ENCODE measurements at places on chromosomes 12 and 14.
A peak's percentile ranks its signal among the peaks of the same experiment; 100 is the strongest.

GRCh38 chr14:53149668-53150316 lies 3.3 kb downstream of the DDHD1 start:
- no peak for DNase-seq

GRCh38 chr12:52423661-52424500 lies 10.3 kb downstream of the KRT75 start:
- DNase-seq = no peak

GRCh38 chr12:94380507-94380906 lies 79.2 kb downstream of the CEP83 start:
- DNase-seq = no peak

DNA sequence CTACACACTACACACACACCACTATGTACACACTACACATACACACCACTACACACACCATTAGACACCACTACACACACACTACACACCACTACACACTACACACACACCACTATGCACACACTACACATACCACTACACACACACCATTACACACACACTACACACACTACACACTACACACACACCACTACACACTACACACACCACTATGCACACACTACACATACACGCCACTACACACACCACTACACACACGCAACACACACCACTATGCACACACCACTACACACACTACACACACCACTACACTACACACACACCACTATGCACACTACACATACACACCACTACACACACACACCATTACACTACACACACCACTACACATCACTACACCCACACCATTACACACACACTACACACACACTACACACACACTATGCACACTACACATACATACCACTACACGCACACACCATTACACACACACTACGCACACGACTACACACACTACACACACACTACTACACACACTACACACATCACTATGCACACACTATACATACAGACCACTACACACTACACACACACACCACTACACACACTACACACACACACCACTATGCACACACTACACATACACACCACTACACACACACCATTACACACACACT lies 13.6 kb downstream of the NOC4L start:
- DNase-seq = no peak

GRCh38 chr14:71175491-71175890 lies 268.2 kb downstream of the PCNX1 start:
- DNase-seq = no peak

DNA sequence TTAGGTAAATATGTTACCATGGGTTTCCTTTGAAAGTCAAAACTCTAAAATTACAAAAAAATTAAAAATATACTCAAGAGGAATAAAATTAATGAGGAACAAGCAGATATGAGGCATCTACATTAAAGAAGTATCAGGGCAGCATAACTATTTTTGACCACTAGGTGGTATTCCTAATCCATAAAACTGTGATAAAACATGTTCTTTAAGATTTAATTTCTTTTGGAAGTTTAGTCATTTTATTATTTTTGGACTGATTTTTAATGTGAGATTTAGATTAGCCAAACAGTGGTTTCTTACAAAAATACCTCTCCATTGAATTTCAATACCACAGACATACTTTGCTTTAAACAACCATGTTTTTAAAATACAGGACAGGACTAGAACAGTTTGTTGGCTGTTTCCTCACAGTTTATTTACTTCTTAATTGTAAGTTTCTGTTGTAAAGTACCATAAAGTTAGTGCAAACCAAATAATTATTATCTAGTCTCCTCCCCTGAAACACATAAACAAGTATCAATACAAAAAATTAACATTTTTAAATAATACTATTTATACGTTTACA lies 49.8 kb downstream of the NTS start:
- DNase-seq = no peak

GRCh38 chr12:89206390-89206789 lies 145.9 kb downstream of the DUSP6 start:
- no peak for DNase-seq

- no peak for DNase-seq
Observed at GRCh38 chr14:69072584-69072983, 80.3 kb downstream of the DCAF5 start.

DNA sequence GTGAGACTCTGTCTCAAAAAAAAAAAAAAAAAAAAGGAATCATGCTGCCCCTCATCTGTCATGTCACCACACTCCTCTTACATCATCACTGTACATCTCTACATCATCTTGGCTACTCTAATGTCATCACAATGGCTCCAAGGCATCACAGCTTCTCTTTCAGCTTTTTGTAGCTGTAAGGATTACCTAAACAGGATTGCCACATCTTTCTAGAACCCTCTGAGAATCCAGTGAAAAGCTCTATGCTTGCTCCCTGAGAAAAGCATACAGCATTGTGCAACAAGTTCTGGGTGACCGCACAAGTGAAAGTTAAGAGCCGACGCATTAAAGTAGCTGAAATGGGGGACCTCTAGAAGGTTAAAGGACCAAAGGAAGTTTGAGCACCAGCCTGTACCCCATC lies 272.5 kb downstream of the C12orf50 start:
- no peak for DNase-seq

- DNase-seq = no peak
Observed at GRCh38 chr12:42502682-42503081, 86.9 kb downstream of the PRICKLE1 start.

DNA sequence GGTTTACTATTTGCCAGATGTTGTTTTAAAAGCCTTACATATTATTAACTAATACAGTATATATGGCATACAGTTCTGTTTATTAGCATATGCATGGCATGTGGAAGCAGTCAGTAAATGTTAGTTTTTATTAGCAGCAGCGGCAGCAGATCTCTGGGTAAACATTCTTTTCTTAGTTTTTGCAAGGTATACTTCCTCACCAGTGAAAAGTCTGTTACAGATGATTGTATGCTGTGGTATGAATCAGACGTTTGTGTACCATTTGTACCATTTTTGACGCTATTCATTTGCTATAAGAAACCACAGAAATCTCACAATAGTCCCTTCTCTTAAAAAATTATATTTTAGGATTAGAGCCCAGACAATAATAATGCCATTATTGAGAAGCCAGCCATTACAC lies 17.8 kb downstream of the STK38L start:
- DNase-seq = no peak

- peak; percentile 53 for DNase-seq
Observed at GRCh38 chr12:123389560-123390351, 5.8 kb downstream of the KMT5A start.

DNA sequence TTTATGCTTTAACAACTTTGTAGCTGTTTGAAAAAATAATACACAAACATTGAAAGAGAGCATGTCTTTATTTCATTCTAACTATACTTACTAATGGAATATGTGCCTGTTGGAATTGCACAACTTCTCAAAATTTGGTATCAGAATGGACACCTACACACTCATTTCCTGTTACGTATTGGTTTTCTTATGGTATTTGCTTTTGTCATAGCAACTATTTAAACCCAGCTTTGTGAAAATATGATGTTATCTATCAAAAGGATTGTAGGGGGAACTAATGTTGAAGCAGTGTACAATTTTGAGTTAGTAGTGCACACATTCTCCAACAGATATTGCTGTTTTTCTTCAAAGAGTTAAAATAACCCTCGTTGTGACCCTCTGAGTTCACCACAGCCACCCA lies 52.6 kb downstream of the RBMS2 start:
- DNase-seq = no peak

DNA sequence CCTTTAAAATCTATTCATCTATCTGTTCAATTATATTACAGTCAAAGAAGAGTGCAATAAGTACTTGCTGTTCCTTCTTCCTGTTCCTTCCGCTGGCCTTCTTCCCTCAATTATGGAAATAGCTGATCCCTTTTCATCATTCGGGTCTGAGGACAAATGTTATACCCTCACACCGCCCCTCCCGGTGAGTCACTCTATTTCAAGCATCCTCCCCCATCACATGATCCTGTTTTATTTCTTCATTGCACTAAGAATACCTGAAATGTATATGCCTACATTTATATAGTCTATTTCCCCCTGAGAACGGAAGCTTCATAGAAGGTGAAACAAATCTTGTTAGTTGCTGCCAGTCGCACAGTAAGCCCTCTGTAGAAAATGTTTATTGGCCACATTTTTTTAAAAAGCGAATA lies 2.5 kb downstream of the SLC38A1 start:
- DNase-seq = no peak

- no peak for DNase-seq
Observed at GRCh38 chr12:113464852-113465719, 6.6 kb downstream of the LHX5 start.

GRCh38 chr12:52156757-52157565 lies 34.9 kb downstream of the KRT80 start:
- no peak for DNase-seq

DNA sequence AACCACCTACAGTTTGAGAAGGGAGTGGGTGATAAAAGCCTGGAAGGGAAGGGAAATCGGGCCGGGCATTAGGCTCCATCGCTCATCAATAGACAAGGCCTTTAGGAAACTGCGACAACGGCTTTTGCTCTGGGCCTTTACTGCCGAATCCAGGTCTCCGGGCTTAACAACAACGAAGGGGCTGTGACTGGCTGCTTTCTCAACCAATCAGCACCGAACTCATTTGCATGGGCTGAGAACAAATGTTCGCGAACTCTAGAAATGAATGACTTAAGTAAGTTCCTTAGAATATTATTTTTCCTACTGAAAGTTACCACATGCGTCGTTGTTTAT lies 261 bp upstream of the RNU7-1 start:
- DNase-seq = peak; percentile 78

DNA sequence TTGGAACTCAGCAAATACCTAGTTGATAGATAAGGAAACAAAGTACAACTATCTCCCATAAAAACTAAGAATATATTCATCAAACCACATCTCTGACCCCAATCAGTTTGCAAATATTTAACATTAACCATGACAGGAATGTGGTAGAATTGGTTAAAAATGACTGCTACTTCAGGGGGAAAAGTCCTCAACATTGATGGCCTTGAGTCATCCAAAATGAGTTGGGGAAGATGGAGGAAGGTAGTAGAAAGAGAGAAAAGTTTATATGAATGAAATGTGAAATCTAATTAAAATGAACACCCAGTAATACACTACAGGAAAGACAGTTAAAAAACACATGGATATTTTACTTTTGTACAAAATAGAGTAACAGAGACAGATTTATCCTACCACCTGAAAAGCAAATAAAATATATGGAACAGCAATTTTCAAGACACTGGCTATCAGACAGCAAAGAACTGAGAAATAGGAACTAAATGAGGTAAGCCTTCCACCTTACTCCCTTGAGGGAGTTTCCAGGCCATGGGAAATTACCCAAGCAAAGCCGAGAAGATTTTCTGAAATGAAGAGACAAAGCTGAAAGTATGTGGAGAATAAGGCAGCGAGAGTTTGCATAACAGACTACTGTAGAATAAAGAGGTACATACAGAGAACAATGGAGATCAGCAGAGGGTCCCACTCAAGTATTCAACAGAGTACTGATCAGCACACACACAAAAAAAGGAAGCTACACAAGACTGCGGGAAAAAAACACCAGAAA lies 49.6 kb downstream of the TC2N start:
- DNase-seq = no peak

- no peak for DNase-seq
Observed at GRCh38 chr14:72906316-72906715, 12.4 kb upstream of the DPF3 start.

All from 8988T (cell line).